ENCODE measurements at places on chromosomes 7 and 10.

DNA sequence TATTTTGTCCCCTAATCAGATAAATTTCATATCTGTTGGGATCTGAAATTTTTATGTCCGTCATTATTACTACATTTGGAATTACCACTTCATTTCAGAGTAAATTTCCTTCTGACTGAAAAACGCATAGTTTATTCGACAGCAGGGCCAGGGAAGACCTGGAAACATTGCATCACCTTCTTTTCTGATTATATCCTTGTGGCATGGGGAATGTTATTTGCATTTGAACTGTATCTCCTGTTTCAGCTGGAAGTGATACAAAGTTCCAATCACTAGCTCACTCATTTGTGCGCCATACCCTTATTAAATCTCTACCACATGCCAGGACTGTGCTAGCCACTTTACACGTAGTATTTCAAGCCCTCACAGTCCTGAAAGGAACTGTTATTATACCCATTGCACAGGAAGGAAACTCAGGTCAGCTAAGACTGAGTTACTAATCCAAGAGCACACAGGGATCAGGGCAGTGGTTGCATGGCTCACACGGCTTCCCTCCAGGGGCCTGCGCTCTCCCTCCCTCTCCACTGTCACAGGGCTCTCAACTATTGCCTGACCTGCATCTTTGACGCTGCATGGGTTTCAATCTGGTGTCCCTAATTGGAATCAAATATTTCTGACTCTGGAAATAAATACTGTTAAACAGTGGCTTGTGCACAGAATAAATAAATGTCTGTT, 84.4 kb upstream of the NANOS1 start:
- H3K4me3 ChIP-seq = no peak overlapping the region
- DNase-seq = no peak
- no peak overlapping the region for H3K27ac ChIP-seq
- no peaks in the 10 kb centered on the region for H3K36me3 ChIP-seq
- H3K4me1 ChIP-seq = no peaks in the 10 kb centered on the region

DNA sequence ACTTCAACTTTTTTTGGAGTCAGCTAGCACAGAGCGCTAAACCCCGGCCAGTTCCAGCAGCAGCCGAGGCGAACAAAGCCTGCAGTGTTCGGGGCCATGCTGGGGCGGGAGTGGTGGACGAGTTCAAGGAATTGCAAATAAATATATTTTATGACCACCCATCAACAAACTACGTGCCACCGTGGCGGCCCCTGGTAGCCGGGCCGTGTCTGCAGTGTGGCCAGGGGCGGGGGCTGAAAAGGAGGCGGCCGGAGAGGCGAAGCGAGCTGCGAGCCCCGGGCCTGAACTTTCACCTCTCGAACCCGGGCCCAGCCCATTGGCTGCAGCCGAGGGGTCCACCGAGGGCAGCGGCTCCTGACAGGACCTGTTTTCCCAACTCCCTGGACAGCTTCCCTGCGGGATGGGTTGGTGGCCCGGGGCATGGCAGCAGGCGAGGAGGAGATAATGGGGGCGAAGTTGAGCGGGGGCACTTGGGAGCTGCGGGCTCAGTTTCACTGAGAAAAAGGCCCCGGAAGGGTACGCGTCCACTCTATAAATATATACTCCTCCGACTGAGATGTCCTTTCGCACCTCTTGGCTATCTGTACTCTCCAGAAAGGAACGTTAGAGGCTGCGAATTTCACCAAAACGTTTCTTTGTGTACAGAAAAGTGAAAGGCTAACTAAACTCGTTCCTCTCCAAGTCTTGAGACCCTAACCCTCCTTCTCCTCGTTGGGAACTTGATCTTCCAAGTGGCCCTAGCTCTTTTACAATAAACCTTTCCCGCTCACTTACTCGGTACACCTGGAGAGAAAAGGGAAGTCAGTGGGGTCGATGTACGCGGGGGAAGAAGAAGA, 164.6 kb upstream of the PPP1R3A start:
- no peaks in the 10 kb centered on the region for H3K36me3 ChIP-seq
- H3K27ac ChIP-seq = no peak overlapping the region
- peaks cover 52% of the 10 kb centered on the region for H3K27me3 ChIP-seq
- DNase-seq = no peak
- H3K4me1 ChIP-seq = peaks cover 4% of the 10 kb centered on the region
- no peak overlapping the region for H3K4me3 ChIP-seq

DNA sequence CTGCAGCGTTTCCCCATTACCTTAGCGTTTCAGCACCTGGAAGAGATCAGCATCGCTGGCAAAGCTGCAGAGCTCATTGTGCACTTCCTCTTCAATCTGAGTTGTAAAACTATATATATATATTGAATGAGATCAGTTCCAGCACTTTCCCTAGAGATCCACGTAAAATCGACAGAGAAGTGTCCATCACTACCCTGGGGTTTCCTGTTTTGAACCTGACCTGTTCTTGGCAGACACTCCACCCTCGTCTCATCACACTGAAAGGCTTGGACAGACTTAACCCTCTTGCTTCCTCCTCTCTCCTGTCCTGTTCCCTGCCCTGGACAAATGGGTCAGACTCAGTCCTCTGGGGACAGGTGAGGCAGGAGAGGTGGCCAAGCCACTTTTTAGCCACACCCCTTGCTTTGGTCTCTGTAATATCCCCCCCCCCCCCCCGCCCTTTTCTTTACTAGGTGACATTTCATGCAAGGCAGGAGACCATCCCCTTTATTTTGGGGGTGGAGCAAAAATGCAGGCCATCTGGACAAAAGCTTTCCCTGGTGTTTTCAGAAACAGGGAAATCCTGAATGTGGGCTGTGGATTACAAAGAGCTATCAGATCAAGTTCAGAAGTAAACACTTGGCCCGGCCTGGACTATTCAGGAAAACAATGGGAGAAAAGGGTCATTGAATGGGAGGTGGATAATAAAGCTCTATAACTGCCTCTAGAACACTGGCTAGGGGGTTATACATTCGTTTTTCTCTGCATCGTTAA, 83.7 kb upstream of the KDM7A start:
- H3K27me3 ChIP-seq = peaks cover 42% of the 10 kb centered on the region
- DNase-seq = no peak
- H3K4me1 ChIP-seq = no peaks in the 10 kb centered on the region
- no peaks in the 10 kb centered on the region for H3K36me3 ChIP-seq

DNA sequence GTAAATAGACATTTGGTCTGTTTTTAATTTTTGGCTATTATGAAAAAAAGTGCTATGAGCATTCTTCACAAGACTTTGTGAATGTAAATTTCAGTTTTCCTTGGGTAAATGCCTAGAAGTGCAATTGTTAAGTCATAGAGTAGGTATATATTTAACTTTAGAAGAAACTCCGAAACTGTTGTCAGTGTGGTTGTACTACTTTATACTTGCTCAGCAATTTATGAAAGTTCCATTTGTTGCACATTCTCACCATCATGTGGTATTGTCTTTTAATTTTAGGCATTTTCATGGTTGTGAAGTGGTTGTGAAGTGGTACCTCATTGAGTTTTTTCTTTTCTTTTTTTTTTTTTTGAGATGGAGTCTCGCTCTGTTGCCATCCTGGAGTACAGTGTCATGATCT, 60.0 kb downstream of the TYW1 start:
- DNase-seq = no peak
- H3K4me1 ChIP-seq = no peaks in the 10 kb centered on the region
- H3K27ac ChIP-seq = no peak overlapping the region
- no peaks in the 10 kb centered on the region for H3K27me3 ChIP-seq
- no peak overlapping the region for H3K4me3 ChIP-seq

- no peaks in the 10 kb centered on the region for H3K4me1 ChIP-seq
- H3K36me3 ChIP-seq = no peaks in the 10 kb centered on the region
- no peak for DNase-seq
Observed at GRCh38 chr10:71504168-71504567, 107.4 kb downstream of the CDH23 start.

GRCh38 chr10:48446785-48447184, 140.3 kb downstream of the MAPK8 start:
- DNase-seq = no peak
- no peaks in the 10 kb centered on the region for H3K27me3 ChIP-seq
- H3K4me1 ChIP-seq = peaks cover 9% of the 10 kb centered on the region

- H3K4me3 ChIP-seq = no peak overlapping the region
- no peaks in the 10 kb centered on the region for H3K4me1 ChIP-seq
- DNase-seq = no peak
- no peaks in the 10 kb centered on the region for H3K36me3 ChIP-seq
- no peaks in the 10 kb centered on the region for H3K27me3 ChIP-seq
- H3K27ac ChIP-seq = no peak overlapping the region
Observed at GRCh38 chr10:132249226-132249724, 58.5 kb downstream of the STK32C start.

DNA sequence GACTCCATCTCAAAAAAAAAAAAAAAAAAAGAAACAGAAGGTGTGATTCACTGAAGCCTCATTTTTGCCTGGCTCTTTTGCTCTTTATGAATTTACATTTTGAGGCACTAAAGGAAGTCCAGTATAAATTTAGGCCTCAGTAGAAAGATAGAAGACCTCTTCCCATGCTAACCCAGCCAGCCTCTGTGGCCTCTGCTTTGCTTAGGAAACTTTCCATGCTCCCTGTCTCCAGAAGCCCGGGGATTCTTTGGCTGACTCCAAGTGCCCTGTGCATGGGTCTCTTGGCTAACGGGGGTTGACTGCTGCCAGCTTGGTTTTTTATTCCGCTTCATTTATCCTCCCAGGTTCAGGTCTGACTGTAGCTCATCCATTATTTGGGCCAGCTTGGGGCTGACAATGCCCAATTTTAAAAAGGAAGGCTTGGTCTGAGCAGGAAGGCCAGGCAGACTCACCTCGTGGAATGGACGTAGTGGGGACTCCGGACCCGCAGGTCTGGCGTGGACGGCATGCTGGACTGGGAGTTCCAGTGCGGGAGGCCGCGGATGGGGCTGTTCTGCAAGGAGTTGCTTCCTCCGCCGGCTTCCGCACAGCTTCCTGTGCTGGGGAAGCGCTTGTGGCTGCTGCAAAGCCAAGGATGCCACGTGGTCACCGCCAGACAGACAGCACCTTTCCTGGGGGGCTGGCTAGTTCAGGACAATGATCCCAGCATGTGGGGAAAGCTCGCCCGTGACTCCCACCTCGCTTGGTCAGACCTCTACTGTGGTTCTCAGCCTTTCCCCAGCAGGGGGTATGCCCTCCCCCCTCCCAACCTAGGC, 72.3 kb downstream of the PRPF18 start:
- H3K27ac ChIP-seq = peak overlapping the region; percentile 46
- peaks cover 14% of the 10 kb centered on the region for H3K4me1 ChIP-seq
- no peaks in the 10 kb centered on the region for H3K27me3 ChIP-seq
- peaks cover 47% of the 10 kb centered on the region for H3K36me3 ChIP-seq

- H3K4me1 ChIP-seq = no peaks in the 10 kb centered on the region
- peak; percentile 53 for DNase-seq
Observed at GRCh38 chr7:151623766-151624165, 104.1 kb upstream of the RHEB start.

GRCh38 chr10:34581801-34582532, 233.1 kb downstream of the PARD3 start:
- H3K36me3 ChIP-seq = no peaks in the 10 kb centered on the region
- peak; percentile 56 for DNase-seq
- no peak overlapping the region for H3K4me3 ChIP-seq
- H3K4me1 ChIP-seq = peaks cover 9% of the 10 kb centered on the region

All from IMR-90 (cell line).